ENCODE measurements at places on chromosomes 3 and 15. TPM values are rescaled to one million over a fixed set of nuclear protein-coding genes. Genes with fewer than 3 reads are reported as not detected.

Gene PDE12
- 24.0 TPM for total RNA-seq

Gene CD80
- not detected for total RNA-seq

Gene SKOR1
- total RNA-seq, result 0.67 TPM

Gene VEPH1
- 2.3 TPM for total RNA-seq

Gene TMEM212
- total RNA-seq, result not detected

Gene PLOD2
- total RNA-seq, result 100 TPM

Gene SPATA12
- not detected for total RNA-seq

Gene RRP9
- 12.2 TPM for total RNA-seq

Gene PCSK6
- 12.8 TPM for total RNA-seq

Gene CBLB
- total RNA-seq, result 59.4 TPM

Gene GCNT3
- not detected for total RNA-seq

Gene POPDC2
- total RNA-seq, result 19.7 TPM

Gene ARHGEF26
- 128 TPM for total RNA-seq

Gene PIF1
- total RNA-seq, result 1.6 TPM

Gene MUSTN1
- total RNA-seq, result 12.5 TPM

Gene BSN
- 0.67 TPM for total RNA-seq

Gene PLCH1
- 0.35 TPM for total RNA-seq

Gene PTH1R
- 18.5 TPM for total RNA-seq

Gene HESX1
- not detected for total RNA-seq

Gene XIRP1
- total RNA-seq, result not detected

Gene DNAJC13
- 73.7 TPM for total RNA-seq

Gene ISL2
- total RNA-seq, result 3.9 TPM

Gene IL20RB
- 0.62 TPM for total RNA-seq

Gene IGF2BP2
- total RNA-seq, result 13.5 TPM

Gene DUT
- total RNA-seq, result 76.2 TPM

Gene CEMIP
- not detected for total RNA-seq

Gene MESP2
- not detected for total RNA-seq

Gene GUCA1C
- total RNA-seq, result not detected

Gene UQCC5
- 1.9 TPM for total RNA-seq

Gene COL6A5
- 0.04 TPM for total RNA-seq

Gene CCR8
- not detected for total RNA-seq

Gene NR2E3
- total RNA-seq, result not detected

Gene MIX23
- 8.2 TPM for total RNA-seq

Gene CD86
- 6.6 TPM for total RNA-seq

Gene MLF1
- 9.5 TPM for total RNA-seq

Gene GALNT15
- 114 TPM for total RNA-seq

Gene SI
- not detected for total RNA-seq

Gene VPS13C
- total RNA-seq, result 76.2 TPM

Gene THAP10
- 3.3 TPM for total RNA-seq

Gene UCN2
- not detected for total RNA-seq

Gene TJP1
- 115 TPM for total RNA-seq

Gene KLHL40
- total RNA-seq, result not detected

Gene HACD2
- 29.3 TPM for total RNA-seq

Gene GABRB3
- 2.4 TPM for total RNA-seq

Gene SMAD6
- 11.2 TPM for total RNA-seq

Gene IL17RD
- 15.9 TPM for total RNA-seq

Gene APBA2
- 14.9 TPM for total RNA-seq

Gene DZIP1L
- total RNA-seq, result 5.3 TPM
